ENCODE measurements at places on chromosomes 6 and 20.

- DNase-seq = no peak
These were observed 10.5 kb downstream of the IBTK start for GRCh38 chr6:82237013-82237412.

DNA sequence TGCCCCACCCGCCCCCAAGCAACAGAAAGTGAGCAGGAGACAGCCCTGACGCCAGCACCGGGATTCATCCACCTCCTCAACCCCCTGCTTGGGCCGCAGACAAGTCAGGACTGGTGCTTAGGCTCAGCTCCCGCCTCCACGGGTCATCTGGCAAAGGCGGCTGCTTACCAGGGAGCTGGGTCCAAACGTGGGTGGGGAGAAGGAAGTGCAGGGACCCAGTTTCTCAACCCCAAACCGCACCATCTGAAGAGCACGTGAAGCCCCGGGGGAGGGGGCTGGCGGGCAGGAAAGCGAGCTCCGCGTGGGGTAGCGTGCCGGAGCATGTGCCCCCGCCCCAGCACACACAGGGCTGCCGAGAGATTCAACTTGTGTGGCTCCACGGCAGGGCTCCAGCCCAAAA, 87.2 kb downstream of the BMP7 start:
- peak; percentile 15 for DNase-seq

GRCh38 chr20:6651016-6651415, 116.5 kb upstream of the BMP2 start:
- DNase-seq = no peak

GRCh38 chr20:24987873-24988835, 4.4 kb downstream of the APMAP start:
- DNase-seq = no peak

DNA sequence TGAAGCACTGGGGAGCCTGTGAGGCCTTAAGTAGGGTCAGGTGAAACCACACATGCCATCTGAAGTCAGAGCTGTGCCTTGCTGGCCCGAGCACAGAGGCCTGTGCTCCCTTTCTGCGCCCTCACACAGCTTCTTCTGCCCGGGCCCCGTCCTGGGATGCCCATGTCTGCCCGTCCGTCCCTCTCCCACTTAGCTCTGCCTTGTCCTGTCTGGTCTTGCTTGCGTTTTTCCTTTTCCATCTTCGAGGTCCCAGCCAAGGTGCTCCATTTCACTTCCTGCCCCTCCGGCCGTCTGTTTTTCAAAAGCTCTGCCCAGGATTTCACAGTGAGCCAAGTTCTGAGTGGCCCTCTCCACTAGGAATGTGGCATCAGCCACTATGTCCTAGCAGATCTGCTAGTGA, 45.6 kb downstream of the PYGB start:
- no peak for DNase-seq

- DNase-seq = no peak
These were observed 301.7 kb upstream of the ZFP64 start for GRCh38 chr20:52493171-52493721.

DNA sequence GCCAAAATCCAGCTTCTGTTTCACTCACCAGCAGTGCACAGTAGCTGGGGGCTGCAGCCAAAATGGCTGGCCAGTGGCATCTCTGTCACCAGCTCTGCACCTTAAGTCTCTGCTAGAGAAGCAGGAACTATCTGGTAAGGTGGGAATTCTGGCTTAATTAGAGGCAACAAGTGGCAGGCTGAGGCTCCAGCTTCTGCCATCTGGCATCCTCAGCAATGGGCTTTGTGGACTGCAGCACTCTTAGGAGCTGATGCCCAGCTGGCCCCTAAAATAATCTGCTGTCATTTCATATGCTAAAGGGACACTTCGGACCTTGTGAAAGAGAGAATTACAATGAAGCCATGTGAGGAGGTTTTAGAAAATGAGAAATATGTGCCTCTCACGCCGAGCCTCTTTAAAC, 4.6 kb upstream of the CLDN20 start:
- DNase-seq = no peak

DNA sequence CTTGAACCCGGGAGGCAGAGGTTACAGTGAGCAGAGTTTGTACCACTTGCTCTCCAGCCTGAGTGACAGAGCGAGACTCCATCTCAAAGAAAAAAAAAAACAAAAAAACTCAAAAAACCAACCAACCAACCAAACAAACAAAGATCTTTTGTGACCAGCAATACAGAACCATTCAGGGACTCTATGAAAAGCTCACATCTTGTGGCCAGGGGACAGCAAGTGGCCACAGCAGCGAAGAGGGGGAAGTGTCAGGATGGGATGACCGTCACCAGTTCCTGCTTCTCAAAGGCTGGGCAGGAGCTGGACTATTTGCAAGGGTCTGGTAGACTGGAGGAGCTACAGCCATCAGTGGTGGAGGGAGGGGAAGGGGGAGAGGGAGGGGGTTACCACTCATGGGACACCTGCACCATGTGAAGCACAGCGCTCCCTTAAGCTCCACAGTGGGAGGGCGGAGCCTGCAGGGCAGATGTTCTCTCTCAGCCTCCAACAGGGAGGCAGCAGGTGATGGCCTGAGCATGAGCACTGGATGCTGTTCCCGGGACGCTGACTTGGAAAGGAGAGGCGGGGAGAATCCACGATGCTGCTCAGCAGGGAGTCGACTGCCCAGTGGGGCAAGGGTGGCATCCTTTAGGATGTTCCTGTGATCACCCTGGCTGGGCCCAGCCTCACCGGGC, 19.7 kb upstream of the ULBP3 start:
- no peak for DNase-seq

DNA sequence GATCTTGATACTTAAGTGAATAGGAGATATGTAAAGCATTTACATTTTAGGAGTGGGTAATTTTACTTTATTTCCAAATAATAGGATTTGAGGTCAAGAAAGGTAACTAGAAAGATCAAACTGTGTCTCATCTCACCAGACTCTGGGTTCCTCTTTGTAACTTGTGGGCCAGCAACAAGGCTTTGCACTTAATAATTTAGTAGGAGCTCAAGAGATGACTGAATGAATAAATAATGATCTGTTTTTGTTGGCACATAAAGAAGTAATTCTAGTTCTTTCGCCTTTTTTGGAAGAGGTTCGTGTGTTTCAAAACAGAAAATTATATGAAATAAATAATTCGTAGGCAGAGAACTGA, 67.4 kb upstream of the FABP7 start:
- DNase-seq = no peak

DNA sequence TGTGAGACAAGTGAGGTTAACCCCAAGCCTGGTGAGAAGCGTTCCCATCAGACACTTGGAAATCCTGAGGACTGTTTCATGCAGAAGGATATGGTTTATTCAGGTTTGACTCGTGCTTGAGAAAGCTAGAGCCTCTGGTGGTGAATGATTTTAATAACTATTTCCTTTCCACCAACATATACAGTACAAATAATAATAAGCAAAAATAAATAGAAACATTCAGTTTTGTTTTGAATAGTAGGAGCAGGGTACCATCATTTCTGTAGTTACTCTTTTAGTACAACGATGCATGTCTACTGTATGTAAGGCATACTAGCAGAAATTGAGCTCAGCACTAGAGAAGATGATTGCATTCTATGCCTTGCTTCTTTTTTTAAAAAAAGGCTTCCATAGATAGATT, 33.5 kb downstream of the PLG start:
- DNase-seq = no peak

GRCh38 chr6:130945401-130945919, 117.6 kb downstream of the EPB41L2 start:
- DNase-seq = no peak

GRCh38 chr6:78533426-78533825, 333.9 kb upstream of the IRAK1BP1 start:
- DNase-seq = no peak

DNA sequence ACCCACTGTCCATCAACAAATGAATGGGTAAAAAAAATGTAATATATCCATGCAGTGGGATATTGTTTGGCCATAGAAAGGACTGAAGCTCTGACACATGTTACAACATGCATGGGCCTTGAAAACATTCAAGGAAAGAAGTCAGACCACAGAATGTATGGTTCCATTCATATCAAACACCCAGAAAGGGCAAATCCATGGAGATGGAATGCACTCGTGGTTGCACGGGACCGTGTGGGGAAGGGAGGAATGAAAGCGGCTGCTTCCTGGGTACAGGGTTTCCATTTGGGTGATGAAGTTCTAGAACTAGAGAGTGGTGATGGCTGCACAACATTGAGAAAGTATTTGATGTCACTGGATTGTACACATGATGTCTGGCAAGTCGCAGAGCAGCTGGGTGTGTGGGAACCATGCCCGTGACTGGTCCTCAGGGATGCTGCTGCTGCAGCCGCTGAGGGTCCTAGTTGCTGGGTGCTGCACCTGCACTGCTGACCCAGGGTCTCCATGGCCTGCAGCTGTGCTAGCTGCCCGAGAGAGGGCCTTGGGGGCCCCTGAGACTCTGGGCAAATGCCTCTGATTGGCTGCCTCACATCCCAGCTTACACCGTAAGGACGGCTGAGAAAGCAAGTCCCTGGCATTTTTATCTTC, 220.3 kb downstream of the NRN1 start:
- DNase-seq = no peak
